ENCODE measurements at places on chromosomes 5 and 9.

DNA sequence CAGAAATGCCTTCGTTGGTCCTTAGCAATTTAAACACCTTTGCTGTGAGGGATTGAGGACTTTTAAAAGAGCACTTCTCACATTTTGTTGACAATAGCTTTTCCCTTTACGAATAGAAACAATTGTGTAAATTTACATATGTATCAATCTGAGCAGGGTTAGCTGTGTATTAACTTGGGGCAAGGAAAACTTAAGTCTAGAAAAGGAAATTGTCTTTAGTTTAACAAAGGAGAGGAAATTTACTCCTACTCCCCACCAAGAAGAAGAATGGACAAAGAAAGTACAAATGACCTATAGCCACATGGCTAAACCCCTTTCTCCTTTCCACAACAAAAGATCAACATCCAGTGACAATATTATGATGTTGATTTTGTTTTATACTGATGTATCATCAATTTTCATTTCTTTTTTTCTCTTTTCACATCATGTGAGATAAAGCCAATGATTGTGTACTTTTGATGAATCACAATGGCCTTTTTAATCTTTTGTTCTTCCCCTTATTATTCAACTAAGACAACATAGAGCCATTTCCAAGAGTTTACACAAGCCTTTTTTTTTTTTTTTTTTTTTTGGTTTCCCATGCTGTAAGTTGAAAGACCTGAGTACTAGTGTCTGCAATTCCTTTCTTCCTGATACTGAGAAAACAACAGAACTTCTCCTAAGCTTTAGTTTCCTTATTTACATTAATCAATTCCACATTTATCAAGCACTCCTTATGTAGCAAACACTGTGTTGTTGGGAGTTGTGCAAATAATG, 19.0 kb downstream of the FOXB2 start:
- DNase-seq: no peak

DNA sequence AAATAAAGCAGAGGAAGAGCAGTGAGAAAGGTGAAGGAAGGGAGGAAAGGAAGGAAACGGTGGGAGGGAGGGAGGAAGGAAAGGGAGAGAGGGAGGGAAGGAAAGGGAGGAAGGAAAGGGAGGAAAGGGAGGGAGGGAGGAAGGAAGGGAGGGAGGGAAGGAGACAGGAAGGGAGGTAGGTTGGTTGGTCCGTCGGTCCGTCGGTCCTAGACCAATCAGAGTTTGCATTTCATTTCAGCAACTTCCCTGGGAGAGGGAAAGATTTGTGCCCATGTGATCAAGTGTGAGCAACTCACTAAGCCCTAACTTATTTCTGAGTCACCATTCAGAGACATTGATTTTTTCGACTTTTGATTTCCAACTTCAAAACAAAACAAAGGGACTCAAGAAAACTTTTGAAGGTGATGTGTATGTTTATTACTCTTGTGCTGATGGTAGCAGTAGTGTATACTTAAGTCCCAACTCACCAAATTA, 18.8 kb downstream of the NANS start:
- DNase-seq: no peak

GRCh38 chr9:98596486-98596885, 112.2 kb downstream of the GABBR2 start:
- DNase-seq: no peak

DNA sequence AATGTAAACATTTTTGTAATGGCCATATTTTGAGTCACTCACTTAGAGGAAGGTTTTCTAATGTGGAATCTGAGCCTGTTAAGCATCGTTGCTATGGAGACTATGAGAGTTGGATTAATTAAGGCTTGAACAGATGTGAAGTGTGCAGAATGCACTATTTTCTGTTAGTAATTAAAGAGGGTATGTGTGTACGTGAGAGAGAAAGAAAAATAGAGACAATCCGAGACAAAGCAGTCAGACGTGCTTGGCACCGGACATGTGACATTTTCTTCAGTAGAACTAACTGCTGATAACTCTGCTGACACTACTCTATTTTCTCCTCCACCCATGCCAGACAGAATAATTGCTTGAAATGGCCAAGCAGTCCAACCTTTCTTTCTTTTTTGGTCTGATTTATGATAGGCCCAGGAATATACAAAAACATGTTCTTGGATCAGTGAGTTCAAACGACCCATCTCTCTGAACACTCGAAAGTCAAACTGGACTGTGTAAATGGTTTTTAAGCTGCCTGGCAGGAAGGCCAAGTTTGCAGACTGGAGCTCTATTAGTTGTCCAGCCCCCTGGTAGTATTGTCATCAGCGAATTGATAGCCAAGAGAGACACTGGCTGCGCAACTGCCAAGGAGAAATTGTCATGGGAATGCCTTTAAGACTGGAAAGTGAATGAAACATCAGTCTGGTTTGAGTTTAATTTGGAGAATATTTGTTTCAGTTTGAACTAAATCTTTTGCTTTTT, 322.1 kb downstream of the ARHGEF28 start:
- DNase-seq: no peak

DNA sequence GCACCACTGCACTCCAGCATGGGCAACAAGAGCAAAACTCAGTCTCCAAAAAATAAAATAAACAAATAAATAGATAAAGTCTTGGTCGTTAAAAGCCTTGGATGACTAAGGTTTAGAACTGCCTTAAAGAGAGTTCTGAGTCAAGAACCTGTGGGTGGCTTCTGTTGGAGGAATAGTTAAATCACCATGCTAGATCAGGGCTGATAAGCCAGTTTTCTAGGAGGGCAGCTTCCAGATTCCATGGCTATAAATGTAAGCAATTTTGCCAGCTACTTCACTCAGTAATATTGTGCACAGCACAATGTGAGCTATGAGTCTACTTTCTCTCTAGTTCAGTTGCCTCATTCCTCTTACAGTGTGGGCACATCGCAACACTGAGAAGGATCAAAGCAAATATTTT, 242.1 kb upstream of the NUDT12 start:
- no peak for DNase-seq

GRCh38 chr9:1941989-1942388, 73.2 kb upstream of the SMARCA2 start:
- DNase-seq: no peak

DNA sequence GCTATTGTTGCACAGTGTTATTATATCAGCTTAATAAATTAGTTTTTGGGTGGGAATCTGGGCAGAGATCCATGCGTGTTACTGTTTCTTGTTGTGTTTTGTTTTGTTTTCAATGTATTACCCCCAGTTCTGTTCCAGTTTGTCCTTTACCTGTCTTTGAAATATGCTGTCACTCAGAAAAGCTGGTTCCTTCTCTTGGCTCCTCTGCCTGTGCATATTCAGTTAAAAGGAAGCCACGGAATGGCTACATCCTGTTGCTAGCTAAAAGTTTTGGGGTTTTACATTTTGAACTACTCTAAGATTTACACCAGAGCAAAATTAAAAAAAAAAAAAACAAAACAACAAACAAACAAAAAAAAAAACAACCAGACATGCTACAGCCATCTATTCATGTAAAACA, 374.9 kb upstream of the RORB start:
- DNase-seq: no peak

GRCh38 chr5:95861864-95862561, 39.5 kb upstream of the GLRX start:
- no peak for DNase-seq

- no peak for DNase-seq
Observed at GRCh38 chr5:76273206-76273885, 129.7 kb upstream of the IQGAP2 start.

DNA sequence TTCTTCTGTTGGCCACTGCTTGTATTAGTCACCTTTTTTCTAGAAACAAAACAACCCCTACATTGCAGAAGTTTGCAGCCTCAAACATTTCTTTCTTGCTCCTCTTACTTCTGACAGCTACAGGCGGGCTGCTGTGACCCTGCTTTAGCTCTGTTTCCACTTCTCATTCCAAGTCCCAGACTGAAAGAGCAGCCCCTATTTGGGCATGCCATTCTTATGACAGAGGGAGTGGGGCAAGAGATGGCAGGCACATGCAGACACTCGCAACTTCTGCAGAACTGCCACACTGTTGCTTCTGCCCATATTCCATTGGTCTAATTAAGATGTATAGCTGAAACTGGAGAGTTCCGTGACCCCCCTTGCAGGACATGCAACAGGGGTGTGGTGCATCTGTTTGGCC, 19.6 kb upstream of the RPS23 start:
- no peak for DNase-seq

- DNase-seq: no peak
Observed at GRCh38 chr5:43161244-43161643, 30.8 kb upstream of the NIM1K start.

DNA sequence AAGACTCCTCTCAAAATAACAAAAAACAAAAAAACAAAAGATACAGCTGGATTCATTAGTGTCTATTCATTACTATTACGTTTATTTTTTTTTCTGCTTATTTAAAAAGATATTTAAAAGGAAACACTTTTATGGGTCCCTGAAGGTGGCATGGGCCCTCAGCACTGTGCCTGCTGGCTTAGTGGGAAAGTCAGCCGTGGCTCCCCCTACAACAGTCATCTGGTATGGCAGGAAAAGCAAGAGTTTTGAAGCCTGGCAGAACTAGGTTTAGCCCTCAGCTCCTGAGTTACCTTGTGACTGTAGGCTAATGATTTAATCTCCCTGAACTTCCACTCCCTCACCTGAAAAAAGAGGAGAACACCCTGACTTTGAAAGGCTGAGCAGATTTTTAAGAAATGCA, 135.6 kb downstream of the GOLPH3 start:
- DNase-seq: no peak

GRCh38 chr9:15735083-15735857, 182.4 kb downstream of the CCDC171 start:
- DNase-seq: no peak

DNA sequence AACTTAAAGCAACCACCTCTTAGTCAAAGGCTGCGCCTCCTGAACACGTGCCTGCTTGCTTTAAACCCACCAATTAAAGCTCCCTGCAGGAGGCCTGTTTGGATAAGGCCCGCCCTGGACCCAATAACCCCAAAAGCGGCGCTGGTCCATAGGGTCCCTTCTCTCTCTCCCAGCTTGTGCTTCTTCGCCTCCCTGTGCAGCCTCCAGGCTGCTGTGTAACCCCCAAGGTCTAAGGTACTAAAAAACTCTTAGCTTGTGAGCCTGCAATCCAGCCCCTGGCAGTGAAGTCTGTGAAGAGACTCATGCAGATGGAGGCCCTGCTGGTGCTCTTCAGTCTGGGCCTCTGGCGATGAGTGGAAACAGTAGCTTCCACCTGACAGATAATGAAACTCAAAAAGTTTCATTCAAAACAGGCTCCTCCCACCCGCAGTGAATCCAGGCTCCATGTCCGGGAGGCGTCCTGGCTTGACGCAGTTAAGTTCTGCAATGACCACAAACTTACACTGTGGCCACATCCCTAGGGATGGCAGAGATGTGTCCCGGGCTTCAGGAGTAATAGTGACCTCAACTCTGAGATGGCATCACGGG, 97.3 kb downstream of the PRRT1B start:
- DNase-seq: no peak

DNA sequence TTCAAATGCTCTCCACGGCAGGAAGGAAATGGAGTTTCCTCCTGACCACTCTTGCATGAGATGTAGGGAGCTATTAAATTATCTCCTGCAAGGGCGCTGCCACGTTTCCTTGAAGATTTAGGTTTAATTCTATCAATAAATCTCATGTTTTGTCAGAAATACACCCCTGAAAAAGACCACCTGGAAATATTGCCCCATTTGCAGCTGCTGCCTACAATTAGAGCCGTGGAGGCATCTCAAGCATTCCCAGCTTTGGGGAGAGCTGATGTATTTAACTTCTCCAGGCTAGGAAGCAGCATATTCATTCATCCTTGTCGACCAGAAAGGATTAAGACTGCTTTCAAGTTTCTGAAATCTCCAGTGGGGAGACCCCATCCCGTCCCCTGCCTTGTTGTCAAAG, 40.5 kb downstream of the CCNJL start:
- DNase-seq: no peak

DNA sequence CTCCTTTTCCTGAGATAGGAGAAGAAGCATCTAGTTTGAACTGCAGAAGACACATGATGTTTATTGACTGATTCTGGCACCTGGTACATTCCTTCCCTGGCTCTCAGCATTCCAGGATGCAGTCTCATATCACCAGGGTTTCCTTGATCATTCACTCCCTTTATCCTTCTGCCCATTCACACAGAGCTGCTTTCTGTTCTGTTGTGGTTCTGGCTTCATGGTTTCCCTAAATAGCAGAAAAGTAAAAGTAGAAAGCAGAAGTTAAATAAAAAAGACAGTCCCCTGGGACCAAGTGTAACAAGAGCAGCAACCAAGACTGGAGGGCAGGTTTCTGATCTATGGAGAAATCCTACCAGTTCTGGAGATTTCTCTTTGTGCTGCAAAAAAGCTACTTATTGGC, 3.2 kb downstream of the IFNA8 start:
- DNase-seq: peak; percentile 27

GRCh38 chr9:110141227-110141793, 66.6 kb downstream of the C9orf152 start:
- DNase-seq: no peak

- DNase-seq: no peak
Observed at GRCh38 chr5:35038891-35039290, 8.9 kb downstream of the AGXT2 start.

DNA sequence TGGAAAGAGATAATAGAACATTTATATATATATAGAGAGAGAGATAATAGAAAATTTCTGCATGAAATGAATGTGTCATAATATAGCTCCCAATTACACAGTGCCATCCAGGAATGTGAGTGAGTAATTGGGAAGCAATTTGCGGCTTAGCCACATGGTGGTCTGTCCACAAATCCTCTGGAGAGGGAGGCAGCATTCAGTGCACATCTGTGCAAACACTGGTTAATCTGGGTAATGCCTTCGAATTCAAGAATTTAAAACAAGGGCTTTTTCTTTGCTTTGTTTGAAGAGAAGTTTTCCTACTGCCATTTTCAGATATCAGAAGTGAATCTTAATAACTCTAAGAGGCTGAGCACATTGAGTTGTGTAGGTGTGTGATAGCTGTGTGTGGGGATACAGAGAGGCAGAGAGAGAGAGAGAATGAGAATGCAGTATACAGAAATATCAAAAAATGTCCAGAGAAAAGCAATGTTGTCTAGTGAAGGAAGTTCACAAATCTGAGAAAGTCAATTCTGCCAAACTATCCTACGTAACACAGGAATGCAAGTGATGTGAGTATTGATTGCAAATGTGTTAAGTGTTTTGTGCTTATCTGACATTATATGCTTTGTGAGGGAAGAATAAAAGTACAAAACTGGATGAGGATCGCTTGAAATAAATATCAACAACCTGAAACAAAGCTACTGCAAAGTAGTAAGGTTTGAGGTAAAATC, 134.6 kb downstream of the EDIL3 start:
- DNase-seq: no peak

DNA sequence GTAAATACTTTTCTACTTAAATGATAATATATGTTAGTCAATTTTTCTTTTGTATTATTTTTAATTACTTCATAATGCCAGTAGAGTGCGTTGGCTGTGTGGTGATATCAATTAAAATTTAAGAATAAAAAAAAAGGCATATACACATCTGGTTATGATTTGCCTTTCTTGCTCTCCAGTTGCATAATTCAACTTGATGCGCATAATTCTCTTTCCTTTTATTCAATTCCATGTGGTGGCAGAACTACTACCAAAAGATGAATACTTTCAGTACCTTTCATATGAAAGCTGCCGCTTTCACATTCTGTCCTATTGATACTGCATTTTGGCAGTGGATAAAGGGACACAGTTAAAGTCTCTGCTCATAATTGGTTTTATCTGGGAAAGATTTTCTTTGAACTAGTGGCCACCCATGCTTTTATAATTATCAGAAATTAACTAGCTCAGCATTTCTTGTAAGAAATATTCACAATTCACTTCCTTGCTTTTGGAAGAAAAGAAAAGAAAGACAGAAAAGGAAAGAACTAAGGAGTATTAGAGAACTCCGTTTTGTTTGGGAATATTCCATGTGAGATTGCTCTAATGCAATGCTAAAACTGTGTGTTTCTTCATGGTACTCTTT, 12.3 kb upstream of the ADGRV1 start:
- no peak for DNase-seq

- DNase-seq: no peak
Observed at GRCh38 chr5:93578813-93579691, 2.0 kb downstream of the NR2F1-AS1 start.
